ENCODE measurements at places on chromosomes 2 and 18.

DNA sequence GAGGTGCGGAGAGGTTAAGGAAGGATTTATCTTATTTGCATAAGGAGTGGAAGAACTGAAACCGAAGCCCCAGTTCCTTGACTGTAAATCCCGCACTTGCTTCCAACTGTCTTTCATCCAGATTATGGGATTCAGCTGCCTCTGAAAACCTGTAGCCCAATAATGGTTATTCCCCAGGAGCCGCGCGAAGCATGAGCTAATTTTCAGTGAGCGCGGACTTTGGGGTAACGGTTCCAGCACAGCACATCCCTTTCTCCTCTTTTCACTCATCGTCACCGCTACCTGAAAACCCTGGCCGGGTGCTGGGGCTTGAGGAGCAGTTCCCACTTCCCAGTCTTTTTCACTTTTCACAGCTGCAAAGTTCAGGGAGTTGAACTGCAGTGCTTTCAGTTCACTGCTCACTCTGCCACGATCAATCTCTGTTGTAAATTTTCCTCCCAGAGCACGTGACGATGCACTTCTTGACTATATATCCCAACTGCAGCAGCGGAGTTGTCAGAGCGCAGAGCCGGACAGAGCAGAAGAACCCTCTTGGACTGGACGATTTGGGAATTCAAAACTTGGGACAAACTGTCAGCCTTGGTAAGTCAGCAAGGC, at the start of gene KCNE4:
KCNE4 (plus strand) TSS at position 498 of the 597 bp plus-strand sequence. CDS start 641 bp downstream, outside the sequence.
- DNase-seq = no peak

DNA sequence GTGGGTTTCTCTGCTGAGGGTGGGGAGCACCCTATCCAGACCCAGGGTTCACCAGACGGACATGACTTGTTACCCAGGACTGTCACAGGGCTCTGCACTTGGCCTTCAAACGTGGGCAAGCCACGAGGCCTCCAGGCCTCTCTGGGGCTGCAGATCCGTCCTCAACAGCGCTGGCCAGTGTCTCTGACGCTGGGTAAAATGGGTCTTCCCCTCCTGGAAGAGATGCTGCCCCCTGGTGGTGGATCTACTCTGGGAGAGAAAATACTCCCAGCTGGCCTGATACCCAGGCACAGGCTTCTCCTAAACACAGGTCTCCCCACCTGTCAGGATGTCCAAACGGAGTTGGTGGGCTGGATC, 3.7 kb downstream of the GPR17 start:
- DNase-seq = peak; percentile 95

DNA sequence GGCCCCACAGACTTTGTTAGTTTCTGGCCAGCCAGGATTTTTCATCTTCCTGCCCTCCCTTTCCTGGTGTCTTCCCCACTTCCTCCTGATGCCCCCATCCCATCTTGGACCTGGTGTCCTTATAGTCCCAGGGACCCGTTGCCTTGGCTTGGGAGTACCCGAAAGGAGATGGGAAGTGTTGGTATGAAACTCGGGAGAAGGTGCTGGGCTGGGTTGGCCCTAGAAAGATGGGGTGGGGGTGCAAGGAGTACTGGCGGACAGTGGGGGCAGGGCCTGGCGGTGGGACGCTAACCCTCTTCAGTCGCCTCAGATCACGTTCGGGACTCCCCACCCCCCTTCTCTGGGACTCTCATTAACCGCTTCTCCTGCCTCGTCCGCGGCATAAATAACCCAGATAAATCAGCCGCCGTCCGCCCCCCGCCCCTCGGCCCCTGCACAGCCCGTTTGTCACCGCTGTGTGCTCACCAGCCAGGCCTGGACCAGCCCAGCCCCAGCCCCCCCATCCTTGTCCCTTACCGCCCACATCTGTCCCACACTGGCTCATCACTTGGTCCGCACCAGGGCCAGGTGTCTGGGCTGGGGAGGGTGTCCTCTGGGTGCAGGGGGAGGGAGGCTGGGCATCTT, 3.7 kb upstream of the ASIC4 start:
- DNase-seq = no peak

DNA sequence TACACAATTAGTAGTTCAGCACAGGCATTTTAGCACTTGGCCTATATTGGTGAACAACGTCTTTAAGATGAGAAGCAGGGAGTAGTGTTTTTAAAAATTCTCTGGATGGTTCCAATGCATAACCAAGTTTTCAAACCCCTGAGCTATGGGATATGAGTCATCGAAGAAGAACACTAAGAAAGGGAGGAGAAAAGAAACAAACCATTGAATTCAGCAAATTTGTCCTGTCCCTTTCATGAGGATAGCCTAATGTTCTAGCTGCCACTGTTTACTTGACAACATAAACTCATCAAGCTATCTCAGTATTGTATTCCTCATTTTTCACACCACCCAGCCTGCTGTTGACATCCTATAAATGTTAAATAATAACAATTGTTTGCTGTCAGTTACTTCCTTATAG, 158.0 kb downstream of the BARD1 start:
- no peak for DNase-seq

DNA sequence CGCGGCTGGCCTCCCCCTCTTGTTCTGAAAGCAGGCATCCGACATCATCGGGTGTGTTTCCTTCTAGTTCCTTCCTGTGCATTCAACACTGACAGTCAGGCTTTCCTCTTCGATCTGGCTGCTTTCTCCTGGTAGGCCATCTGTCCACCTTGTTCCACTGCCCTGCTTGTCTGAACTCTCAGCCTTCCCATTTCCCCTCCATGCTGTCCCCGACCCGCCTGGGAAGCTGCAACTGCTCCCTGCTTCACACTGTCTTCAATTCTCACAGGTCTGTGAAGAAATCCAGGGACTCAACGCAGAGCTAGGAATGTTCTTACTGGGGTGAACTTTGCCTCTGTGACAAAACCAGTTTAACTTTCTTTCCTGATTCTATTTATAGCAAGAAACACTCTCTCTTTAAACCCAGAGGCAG, 43.0 kb downstream of the KIF3C start:
- no peak for DNase-seq

- peak; percentile 23 for DNase-seq
Measured at GRCh38 chr2:186959486-186959885, 110.5 kb upstream of the ZSWIM2 start.

- DNase-seq = no peak
Measured at GRCh38 chr18:63078471-63078870, 241.1 kb downstream of the BCL2 start.

- DNase-seq = no peak
Measured at GRCh38 chr2:129772190-129772579, 207.3 kb upstream of the RAB6C start.

DNA sequence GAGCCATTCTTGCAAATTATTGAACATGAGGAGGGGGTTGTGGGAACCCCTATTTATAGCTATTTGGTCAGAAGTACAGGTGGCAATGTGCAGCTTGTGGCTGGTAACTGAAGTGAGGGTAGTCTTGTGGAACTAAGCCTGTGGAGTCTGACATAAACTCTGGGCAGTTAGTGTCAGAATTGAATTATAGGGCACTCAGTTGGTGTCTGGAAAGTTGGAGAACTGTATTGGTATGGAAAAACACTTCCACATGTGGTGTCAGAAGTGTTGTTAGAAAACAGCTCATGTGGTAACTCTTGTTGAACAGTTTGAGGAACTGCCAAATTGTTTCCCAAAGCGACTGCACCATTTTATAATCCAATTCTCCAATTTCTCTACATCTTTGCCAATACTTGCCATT, 7.5 kb downstream of the RALBP1 start:
- no peak for DNase-seq

DNA sequence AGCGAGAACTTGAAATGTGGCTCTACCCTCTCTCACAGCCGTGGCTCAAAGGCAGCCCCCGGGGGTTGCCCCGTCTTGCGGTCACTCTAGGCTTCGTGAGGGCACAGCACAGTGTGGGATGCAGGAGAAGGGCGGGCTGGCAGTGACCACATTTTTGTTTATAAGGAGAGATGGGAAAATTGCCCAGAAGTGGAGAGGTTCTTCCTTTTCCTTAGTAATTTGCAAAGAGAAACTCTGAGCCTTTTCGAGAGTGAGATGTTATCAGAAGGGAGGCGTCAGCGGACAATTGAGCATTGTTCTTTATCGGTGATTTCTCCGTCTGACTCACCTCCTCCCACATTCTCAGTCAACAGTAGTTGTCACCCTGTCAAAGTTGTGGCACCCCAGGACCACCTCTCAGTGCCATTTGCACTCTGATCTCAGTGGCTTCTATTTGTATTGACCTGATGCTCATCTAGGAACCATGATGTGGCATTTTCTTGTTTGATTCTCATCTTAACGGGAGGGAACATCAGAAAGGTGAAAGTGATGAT, 89.6 kb downstream of the ACAA2 start:
- DNase-seq = no peak

GRCh38 chr2:15634846-15635490, 43.3 kb downstream of the DDX1 start:
- no peak for DNase-seq

DNA sequence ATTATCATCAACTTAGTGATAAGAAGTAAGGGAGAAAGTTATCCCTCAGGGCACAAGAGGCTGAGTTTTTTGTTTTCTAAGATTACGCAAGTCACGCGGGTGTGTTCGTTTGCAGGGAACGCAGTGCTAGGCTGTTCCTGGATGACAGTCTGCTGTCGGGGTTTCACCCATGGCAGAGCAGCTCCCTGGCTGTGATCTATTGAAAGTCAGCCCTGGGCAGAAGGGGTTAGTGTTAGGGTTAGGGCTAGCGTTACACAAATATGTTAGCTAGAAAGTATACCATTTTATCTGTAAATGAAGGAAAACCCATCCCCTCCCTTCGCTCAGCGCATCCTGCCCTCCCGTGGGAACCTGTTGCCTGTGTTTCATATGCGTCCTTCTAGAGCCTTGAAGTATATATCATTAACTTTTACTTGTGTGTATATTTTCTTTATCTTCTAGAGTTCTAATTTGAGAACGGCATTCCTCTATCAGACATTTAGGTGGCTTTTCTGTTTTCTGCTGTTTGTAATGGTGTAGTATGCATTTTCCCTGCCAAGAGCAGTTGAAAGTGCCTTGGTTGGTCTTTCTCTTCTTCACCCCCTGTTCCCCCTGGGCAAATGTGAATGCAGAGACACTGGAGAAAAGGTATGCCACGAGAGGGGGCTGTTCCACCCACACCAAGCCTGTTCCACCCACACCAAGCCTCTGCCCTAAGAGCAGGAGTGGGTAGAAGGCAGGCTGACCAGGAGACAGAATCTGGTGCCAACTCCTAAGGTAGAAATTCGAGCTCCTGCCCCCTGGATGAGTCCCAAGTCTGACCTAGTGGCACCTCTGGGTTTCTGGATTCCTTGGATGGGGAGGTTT, 47.0 kb downstream of the ARMC9 start:
- DNase-seq = no peak

GRCh38 chr2:170973225-170973491, 44.1 kb downstream of the GORASP2 start:
- no peak for DNase-seq

GRCh38 chr2:3604991-3605961, 10.4 kb downstream of the COLEC11 start:
- peak; percentile 76 for DNase-seq

DNA sequence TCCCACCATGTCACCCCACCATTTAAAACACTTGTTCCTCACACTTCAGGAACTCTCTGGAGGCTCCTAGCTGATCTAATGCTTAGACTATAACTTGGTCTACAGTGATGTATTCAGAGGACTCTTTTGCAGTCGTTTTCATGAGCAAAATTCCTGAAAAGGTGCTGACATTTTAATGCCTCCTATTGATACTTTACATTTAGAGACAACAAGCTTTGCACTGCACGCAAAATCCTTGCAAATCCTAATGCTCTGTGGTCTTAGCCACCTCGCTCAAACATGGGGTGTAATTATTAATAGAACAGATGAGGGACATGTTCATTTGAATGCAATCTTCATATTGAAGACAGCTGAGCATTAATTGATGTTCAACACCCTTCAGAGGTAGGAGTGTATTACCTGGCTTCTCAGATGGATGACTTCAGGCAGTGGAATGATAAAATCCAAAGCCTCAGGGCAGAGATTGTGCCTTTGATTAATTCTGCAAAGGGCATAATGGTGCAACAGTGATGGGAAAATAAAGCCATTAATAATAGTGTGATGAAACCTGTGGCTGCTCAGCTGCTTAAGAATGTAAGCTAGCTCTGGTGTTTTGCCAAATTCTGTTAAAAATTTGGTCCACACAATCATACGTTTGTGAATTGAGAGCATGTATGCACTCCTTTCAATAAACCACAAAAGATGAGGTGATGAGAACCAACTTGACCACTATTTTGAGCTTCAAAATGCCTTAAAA, 5.4 kb downstream of the CTAGE1 start:
- no peak for DNase-seq

GRCh38 chr2:26070730-26071129, 36.8 kb downstream of the RAB10 start:
- no peak for DNase-seq
